ENCODE measurements at places on chromosomes 1 and 21.

- no peak for DNase-seq
Measured at GRCh38 chr1:156494309-156494895, 6.2 kb downstream of the MEF2D start.

DNA sequence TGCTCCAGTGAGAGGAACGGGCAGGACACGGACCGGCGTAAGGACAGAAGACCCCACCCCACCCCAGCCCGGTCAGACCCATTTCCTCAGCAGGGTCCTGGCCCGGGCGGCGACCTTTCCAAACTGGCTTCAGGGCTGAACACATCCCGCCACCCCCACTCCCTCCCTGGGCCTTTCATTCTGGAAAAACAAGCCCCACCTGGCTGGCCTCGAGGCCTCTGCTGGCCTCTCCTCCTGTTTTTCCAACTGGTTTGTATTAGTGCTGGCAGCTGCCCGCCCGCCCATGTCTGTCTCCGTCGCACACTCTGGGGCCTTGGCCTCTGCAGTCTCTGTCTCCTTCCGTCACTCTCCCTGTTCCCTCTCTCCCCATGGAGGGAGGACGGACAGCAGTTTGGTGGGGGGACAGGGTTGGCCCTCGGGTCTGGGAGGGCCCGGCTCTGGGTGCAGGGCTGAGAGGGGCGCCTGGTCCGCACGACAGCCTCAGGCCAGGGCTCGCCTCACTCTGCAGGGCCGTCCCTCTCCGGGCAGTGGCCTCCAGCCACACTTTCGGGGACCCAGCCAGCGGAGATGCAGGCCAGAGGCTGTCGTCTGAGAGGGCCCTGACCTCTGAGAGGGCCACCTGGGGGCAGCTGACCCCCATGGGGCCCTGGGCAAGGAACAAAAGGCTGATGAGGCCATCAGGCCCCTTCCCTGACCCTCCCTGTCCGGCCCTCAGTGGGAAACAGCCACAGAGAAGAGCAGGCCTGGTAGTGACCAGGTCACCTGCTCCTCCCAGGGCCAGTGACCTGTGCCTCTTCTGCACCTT lies 1.5 kb upstream of the MXRA8 start:
- DNase-seq, result no peak

GRCh38 chr1:23184212-23184934 lies 15.7 kb upstream of the LUZP1 start:
- peak; percentile 60 for DNase-seq

DNA sequence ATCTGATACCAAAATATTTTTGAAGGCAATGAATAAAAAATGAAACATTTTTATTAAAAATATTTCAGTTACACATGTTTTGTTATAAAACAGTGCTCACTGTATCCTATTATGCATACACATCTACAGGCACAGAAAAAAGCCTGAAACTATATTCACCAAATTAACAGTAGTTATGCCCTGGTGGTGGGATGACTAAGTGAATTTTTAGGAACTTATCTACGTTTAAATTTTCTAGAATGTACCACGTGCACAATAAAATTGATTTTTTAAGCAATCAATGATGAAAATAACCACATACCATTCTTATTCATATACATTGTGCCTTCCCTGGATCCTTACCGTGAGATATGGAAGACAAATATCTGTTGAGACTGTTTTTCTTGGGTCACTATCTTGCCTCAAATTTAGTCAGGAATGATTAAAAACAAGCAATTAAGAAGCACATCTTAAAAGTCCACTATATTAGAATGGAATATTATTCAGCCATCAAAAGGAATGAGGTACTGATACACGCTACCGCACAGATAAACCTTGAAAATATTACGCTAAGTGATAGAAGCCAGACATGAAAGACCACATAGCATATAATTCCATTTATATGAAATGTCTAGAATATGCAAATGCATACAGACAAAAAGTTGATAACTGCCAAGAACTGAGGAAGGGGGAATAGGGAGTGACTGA lies 17.4 kb downstream of the TP53BP2 start:
- no peak for DNase-seq

- peak; percentile 5 for DNase-seq
Measured at GRCh38 chr1:110594456-110595352, 11.5 kb downstream of the KCNA2 start.

DNA sequence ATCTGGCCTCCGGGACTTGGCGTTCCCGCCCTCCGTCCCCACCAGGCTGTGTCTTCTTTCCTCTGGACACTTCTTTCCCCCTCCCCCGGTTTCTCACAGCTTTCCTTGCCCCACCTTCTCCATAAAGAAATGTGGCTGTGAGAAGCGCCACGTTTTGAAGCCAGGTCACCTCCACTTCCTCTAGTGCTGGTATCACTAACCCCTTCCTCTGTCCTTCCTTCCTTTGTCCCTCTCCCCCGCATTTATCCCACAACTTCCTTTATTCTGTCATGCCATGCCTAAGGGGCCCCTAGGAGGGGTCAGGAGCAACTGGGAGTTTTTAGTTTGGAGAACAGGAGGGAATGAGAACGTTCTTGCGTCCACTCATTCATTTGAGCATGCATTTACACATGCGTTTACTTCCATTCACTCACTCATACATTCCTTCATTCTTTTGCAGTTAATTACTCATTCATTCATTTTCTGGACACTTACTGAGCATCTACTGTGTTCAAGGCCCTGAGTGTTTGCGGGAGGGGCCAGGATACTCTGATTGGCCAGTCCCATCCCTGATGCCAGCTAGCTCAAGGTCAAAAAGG lies 5.0 kb upstream of the ACOT11 start:
- no peak for DNase-seq

GRCh38 chr1:30034105-30034626 lies 689.2 kb downstream of the MATN1 start:
- no peak for DNase-seq

DNA sequence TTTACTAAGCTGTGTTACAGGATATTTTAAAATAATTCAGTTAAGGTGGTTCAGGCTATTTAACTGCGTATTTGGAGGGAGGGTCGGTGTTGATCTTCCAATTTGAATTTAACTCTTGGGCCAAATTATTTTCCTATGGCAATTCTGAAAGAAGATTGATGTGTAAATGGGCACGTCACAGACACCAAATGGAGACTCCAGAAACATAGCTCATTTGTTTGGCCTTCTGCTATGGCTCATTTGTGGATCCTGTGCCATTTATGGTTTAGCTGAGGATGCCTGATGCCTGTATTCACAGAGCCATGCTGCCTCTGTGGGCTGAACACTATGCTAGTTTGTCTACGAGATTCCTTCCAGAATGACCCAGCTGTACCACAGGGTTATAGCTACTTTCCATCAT lies 70.6 kb downstream of the PTGER3 start:
- no peak for DNase-seq

- DNase-seq, result no peak
Measured at GRCh38 chr1:95278173-95279006, 44.4 kb downstream of the RWDD3 start.

- no peak for DNase-seq
Measured at GRCh38 chr1:54017979-54018378, at the start of gene LDLRAD1. Gene LDLRAD1 (minus strand): TSS chr1:54018186. CDS start chr1:54018112, 74 bp downstream.

GRCh38 chr1:43993206-43993914 lies 2.0 kb downstream of the CCDC24 start:
- DNase-seq, result no peak

DNA sequence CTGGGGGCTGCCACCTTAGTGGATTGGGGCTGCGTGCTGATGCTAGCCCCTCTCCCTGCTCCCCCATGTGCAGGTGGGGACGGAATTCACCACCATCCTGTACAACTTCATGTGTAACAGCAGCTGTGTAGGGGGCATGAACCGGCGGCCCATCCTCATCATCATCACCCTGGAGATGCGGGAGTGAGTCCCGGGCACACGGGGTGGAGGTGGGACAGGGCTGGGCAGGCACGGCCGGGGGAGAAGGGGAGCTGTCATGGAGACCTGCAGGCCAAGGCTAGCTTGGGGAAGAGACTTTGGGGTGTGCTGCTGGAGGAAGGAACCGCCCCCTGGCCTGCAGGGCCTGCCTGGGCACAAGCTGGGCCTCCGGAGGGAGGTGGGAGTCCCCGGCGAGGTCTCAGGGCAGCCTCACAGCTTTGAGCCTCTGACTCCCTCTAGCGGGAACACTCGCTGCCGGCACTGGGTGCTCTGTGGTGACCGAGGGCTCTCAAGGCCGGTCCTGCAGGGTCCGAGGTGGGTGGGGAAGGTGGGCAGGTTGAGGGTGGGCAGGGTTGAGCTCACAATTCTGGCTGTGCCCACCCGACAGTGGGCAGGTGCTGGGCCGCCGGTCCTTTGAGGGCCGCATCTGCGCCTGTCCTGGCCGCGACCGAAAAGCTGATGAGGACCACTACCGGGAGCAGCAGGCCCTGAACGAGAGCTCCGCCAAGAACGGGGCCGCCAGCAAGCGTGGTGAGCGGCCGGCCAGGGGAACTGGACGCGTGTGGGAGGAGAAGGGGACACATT lies 25.0 kb upstream of the CCDC27 start:
- DNase-seq, result no peak

- no peak for DNase-seq
Measured at GRCh38 chr1:220876511-220877376, 2.5 kb upstream of the HLX start.

DNA sequence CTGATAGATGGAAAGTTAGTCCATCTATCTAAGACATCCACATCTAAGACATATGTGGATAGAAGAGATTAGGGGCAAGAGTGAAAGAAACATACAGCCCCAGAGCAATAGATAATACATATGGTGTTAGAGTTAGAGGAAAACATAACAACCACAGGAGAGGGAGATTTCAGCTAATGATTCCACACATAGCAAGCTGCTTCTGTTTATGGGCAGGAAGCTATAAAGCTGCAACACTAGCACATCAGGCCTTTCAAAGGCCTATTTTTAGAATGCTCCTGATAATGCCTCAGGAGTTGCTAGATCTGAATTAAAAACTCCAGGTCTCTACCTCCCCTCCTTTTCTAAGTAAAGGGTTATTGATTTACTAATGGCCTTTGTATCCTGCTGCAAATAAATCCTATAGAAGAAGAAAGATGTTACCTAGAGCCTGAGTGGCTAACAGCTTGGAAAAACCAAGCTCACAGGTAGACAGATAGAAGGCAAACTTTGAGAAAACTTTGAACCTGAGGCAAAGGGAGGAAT lies 36.1 kb downstream of the BRINP2 start:
- DNase-seq, result no peak

Measured in NCI-H1105 (cell line).